ENCODE measurements at places on chromosomes 13 and 19.

- peak; percentile 74 for DNase-seq
Measured at GRCh38 chr19:15107061-15108010, at the start of gene SYDE1. TSS of gene SYDE1 (plus strand) at chr19:15107401. CDS start at chr19:15107434, 33 bp downstream.

DNA sequence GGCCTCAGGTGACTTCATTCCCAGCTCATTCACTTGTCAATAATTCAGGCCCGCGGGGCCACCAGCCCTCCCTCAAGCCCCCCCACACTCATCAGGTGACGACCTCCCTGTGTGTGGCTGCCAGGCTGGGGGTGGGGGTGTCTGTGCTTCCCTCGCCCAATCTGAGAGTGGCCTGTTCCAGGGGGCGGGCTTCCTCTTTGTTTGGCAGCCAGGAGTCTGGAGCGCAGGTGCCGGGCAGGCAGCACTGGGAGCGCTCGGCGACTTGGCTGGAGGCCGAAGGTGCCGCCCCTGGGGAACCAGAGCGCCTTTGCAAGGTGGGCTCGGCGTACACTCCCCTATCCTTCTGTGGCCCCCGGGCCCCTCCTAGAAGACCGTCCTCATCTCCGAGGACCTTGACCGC is 5.4 kb upstream of the ZNF98 start:
- DNase-seq, result no peak

- DNase-seq, result no peak
Measured at GRCh38 chr13:107450431-107450830, 764.9 kb downstream of the LIG4 start.

GRCh38 chr19:18441804-18442788 is 4.2 kb upstream of the ISYNA1 start:
- DNase-seq, result no peak

- DNase-seq, result no peak
Measured at GRCh38 chr13:40130871-40131636, 475.6 kb downstream of the COG6 start.

GRCh38 chr13:32650705-32651311 is 64.6 kb downstream of the PDS5B start:
- no peak for DNase-seq

All from T1000 (cell line).